Activated CD8-positive, alpha-beta memory T cell treated with anti-CD3 and anti-CD28 coated beads, Interleukin-2, amount 50 U/mL, for 4 hours (primary cell): ENCODE measurements at places on chromosomes 5 and 9.

DNA sequence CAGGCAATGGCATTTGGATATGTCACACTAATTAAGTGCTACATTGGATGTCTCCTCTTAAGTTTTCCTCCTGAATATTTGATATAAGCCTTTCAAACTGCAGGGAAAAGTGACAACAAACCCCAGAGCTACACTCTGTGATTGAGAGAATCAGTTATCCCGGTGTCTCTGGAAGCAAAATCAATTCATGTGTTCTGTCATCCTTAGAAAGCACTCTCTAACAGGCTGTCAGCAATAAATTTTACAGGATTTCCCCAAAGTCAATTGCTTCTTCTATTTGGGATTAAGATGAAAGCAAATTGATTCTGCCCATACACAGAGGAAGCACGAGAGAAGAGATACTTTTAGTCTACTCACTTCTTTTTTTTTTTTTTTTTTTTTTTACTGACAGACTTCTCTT, 332.4 kb downstream of the CDH18 start:
- DNase-seq, result no peak

DNA sequence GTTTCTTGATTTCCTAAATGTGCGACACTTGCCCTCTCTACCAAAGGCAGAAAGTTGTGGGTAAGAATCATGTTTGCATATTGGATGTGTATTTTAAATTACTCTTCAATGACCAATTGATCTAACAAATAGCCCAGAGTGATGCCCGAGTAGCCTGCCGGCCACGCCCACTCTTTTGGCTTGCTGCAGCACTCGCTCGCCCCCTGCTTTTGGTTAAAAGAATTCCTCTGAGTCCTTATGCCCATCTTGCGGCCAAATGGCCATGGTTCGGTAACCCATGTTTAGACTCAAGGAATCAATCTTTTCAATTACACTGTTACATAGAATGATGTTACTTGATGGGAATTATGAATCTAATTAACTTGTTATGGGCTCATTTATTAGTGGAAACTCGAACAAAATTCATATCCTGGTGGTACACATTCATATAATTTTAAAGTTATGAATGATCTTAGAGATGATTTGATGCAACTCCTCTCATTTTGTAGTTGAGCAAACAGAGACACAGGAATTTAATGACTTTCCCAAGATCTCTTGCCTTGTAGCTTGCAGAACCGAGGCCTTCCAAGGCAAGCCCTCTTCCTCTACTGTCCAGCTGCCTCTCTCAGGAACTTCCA, 36.5 kb downstream of the PPIC start:
- no peak for DNase-seq

DNA sequence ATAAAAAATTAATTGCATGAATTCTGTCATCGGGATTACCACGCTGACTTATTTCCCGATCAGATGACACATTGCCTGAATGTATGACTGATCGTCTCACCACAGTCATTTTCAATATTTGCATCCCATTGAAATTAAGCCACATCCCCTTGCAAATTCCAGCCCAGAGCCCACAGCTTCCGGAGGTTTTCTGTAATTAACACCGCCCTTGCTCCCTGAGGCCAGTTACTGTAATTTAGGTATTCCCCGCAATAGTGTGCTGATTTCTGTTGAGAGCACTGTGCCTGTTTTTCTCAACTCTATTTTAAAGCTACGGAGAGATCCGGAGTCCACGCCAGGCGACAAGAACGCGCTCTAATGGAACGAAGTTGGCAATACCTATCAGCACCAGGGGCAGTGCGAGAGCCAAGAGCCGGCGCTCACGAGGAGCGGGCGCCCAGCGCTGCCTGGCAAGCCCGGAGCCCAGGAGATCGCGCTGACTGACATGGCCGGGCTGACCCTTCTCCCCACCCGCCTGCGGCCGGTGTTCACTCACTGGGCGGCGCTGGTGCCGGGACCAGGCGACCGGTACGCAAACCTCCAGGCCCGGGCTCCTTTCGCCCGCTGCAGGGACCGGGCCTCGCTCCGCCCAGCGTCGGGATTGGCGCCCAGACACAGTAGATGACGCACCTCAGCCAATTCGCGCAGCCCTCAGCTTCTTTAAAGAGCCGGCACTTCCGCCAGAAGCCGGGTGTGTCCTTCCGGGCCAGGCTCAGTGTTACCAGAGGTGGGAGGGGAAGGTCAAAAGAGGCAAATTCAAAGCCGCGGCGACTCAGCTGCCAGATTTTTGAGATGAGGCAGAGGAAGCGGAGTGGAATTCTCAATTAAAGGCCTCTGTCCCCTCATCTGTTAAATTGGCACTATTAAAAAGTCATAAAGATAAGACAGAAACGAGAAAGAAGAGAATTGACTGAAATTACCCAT, at the start of gene PLGRKT:
Gene PLGRKT (minus strand): TSS at position 672 of the 963 bp plus-strand sequence. CDS start 5,948 bp downstream, outside the sequence.
- peak; percentile 86 for DNase-seq

DNA sequence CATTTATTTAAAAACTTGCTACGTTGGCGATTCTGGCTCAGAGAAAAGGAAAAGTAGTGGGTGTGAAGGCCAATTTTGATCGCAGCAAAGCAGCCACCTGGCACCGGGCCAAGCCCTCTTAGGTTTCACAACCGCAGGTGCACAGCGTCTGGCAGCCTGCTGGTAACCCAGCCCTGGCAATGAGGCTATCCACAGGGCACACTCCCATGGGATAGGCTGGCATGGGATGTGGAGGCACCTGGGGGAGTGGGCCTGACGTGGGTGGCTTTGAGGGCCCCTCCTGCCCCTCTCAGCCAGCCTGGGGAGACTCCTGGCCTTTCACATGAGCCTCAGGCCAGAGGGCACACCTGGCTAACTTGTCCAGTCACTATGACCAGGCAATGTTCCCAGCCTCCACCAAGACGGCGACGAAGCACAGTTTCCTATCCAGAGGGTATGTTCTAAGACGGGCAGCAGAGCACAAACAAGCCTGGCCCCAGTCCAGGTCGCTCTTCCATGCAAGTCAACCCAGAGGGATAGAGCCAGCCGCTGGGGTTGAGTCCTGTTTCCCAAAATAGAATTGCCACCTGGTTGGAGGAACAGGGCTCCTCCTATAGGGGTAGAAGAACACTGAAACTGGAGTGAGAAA, 19.0 kb downstream of the CMBL start:
- peak; percentile 34 for DNase-seq

DNA sequence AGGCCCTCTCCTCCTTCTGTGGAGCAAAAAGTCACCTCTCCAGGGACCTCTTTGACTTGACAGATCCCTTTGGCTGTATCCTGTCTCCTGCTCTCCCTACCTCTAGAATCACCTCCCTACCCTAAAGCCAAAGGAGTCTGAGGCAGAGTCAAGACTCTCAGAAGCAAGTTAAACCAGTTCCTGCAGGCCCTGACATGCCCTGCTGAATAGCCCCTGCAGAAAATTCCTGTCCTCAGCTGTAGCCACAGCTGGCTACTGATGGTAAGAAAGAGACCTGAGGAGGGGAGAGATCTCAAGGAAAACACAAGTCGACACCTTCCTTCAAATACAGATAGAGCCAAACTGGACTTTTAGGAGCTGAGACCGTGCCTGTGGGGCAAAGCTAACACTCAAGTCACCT, 23.7 kb upstream of the UBAP2 start:
- no peak for DNase-seq

DNA sequence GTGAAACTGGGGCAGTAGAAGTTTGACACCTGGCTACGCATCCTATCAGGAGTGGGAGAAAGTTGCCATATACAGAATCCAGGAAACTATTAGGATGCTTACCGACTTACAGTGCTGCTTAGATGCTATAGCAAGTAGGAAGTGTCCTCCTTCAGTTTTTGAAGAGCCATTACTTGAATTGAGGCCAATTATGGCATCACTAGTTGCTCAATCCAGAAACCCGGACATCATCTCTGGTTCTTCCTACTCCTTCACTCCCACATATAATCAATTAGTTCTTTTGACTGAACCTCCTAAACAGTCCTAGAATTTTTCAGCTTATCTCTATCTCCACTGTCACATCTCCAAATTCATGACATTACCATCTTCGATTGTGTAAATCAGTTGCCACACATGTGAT, 41.8 kb upstream of the UGCG start:
- no peak for DNase-seq

DNA sequence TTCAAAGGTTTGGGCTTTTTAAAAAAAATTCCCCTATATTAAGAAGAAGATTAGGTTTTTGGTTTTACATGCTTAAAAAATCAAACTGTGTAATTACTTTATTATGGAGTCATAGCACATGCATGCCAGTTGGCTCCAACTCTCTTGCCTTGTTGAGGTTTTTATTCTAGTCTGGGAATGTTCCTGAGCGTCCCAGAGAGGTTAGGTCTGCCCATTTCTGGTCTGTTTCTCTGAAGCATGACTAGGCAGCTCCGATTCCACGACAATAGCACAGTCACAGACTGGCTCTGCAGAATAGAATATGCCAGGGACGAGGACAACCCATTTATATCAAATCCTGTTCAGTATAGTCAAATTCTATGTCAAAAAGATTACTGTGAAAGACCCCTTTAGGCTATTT, 217.0 kb downstream of the PCSK5 start:
- DNase-seq, result no peak

DNA sequence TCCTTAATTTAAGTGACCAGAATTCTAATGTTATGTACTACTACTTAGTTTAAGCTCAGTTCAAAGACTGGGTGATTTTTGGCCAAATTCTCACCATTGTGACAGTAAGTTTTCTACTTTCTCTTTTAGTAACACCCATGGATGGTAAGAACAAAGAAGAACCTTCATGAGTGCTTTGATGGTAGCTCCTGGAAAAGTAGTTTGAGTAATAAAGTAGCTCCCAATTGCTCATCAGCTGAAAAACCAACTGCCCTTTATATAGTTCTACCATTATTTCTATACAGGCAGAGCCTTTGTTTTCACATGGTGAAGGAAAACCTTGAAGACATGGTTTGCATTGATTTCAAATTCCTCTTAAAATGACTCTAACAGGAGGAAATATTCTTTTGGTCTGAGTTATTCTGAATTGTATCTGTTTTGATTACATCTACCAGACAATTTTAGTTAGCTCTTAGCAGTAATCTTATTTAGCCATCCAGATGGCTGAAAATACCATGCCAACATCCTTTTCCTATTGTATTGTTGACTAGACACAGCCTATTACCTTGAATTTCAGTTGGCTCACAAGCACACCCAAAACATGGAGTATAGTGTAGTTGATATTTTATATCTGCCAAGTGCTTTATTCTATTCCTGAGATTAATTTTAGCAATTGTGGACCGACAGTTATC, 23.7 kb upstream of the STARD4 start:
- no peak for DNase-seq

- DNase-seq, result no peak
Observed at GRCh38 chr9:119902611-119903010, 533.4 kb upstream of the BRINP1 start.

DNA sequence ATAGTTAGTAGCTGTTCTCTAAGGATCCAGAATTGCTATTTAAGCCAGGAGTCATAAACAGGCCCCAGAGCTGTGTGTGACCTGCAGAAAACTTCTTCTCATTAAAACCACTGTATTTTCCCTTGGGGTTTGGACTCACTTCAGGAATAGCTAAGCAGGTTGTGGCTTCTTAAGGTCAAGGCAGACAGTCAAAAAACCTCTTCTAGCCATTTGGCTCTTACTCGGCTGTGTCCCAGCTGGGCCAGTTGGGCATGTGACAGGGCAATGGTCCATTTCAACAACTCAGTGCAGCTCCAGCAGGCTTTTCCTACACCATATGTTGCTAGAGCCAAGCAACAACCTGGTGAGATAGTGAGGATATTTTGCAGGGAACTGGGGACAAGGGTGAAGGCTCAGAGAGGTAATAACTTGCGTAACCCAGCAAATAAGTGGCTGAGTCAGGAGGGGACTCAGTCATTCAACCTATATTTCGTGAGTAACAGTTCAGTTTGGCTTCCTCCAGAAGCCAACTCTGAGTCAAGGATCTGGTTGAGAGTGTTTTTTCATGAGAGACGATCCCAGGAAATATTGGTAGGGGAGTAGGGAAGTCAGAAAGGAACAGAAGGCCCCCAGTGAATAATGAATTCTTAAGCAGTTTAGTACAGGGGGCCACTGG, 115.4 kb upstream of the PPP2R2B start:
- DNase-seq, result no peak

GRCh38 chr9:90818279-90818678, 16.7 kb downstream of the SYK start:
- no peak for DNase-seq

GRCh38 chr5:111952555-111952954, 195.6 kb upstream of the NREP start:
- no peak for DNase-seq
